ENCODE measurements at places on chromosomes 7 and 10.

- no peak for DNase-seq
These were observed at the start of gene URGCP for GRCh38 chr7:43906331-43907010. Gene URGCP, minus strand, starts transcription at chr7:43906596. Its CDS starts 21 bp downstream, at chr7:43906575.

GRCh38 chr7:47738563-47739166 is 156.8 kb upstream of the TNS3 start:
- DNase-seq, result no peak

DNA sequence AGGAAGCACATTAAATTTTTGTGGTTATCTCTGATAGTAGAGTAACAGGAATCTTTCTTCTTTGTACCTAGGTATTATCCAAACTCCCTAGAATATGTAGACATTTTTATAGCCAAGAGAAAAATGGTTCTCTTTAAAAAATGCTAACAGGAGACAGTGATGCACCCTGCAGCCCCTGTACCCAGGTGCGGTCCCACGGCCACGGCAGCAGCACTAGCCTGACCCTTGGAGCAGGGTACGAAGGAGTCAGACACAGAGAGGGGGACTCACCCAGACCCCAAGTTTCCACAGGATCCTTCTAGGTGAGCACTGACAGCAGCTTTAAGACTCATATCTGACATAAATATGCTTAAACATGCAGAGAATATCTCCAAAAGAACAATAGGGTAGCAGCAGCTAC is 60.4 kb downstream of the NUDCD3 start:
- no peak for DNase-seq

GRCh38 chr7:123569352-123570010 is 11.9 kb upstream of the NDUFA5 start:
- no peak for DNase-seq

DNA sequence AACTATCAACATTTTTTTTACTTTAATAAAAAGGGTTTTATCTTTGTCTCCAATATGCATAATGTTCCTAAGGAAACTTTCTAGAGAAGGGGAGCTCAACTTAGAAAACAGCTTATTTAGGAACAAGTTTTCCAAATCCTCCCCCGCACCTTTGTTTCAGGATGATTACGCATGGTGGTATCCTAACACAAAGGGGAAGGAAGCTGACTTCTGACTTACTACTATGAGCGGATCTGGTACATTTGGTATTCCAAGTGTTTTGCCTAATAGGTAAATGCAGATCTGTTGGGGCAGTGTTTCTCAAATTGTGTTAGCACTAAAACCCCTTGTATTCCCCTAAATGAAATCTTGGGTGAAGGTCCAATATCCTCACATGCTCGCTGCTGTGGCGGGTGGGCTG is 229.3 kb upstream of the KLF14 start:
- DNase-seq, result no peak

DNA sequence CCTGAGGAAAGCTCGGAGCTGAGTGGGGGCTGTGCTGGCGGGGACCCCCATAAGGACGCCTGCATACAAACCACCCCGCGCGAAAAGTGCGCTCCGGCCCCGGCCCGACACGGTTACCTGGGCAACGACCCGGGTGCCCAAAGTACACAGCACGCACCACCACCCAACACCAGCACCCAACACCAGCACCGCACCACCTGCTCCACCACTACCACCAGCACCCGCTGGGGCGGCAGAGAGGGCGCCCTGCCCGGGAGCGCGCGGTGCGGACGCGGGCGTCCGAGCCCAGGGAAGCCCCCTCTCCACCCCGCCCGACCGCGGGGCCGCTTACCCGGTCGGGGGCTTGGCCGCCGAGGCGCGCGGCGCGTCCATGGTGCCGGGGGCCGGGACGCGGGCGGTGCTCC is 345 bp downstream of the COBL start:
- no peak for DNase-seq

DNA sequence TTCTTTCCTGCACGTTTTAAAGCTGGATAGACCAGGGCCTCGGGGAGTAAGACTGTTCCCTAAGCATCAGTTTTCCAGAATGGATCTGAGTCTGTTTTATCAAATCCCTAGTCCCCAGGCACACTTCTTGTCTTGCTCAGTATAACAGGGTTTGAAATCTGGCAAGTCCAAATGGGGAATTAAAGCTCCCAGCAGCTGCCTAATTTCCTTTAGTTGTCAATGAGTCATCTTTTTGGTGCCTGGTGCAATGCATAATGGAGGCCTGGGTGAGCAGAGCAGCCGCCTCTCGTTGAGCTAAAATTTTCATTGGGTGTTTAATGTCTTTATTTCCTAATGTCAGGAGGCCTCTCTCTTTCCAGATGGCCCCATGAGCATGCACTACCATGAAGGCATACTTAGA is 87.9 kb downstream of the STRA8 start:
- no peak for DNase-seq
